ENCODE measurements at places on chromosomes 2 and 18.

GRCh38 chr2:134139611-134140010 lies 114.3 kb upstream of the MGAT5 start:
- DNase-seq: no peak

DNA sequence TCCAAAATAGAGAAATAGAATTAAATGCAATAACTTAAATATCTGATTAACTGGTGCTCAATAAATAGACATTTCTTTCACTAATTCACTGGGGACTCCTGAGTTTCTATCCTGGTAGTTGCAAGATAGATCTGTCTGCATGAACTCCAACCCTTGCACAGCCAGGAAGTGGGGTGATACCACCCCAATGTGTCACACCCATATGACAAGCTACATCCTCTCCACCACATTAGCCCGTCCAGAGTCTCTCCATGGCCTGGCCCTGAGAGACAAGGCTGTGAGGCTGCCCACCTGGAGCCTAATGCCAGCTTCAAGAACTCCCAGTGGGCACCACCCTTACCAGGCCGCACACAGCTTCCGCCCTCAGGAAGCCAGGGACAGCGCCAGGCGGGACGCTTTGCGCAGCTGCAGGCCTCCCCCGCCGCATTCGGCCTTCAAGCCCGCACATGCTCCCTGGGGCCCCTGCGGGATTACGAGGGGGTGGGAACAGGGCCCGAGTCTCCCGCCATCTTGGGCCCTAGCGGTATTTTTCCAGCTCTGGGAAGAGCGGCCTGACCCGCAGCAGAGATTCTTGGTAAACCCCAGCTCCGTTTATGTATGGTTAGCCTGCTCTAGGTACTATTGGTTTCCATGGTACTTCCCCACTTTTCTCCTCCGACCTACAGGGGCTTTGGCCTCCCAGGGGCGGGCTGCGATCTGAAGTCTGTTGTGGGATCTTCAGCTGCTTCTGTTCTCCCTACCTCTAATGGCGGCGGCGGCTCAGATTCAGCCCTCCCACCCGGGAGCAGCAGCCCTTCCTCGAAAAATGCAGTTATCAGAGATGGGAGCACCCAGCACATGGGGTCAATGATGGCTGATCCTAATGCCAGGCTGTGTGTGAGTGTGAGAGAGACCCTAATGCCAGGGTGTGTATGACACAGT lies at the start of gene TDRD15:
Gene TDRD15, plus strand, starts transcription at position 496 of the 921 bp plus-strand sequence. CDS start 13,500 bp downstream, outside the sequence.
- no peak for DNase-seq

DNA sequence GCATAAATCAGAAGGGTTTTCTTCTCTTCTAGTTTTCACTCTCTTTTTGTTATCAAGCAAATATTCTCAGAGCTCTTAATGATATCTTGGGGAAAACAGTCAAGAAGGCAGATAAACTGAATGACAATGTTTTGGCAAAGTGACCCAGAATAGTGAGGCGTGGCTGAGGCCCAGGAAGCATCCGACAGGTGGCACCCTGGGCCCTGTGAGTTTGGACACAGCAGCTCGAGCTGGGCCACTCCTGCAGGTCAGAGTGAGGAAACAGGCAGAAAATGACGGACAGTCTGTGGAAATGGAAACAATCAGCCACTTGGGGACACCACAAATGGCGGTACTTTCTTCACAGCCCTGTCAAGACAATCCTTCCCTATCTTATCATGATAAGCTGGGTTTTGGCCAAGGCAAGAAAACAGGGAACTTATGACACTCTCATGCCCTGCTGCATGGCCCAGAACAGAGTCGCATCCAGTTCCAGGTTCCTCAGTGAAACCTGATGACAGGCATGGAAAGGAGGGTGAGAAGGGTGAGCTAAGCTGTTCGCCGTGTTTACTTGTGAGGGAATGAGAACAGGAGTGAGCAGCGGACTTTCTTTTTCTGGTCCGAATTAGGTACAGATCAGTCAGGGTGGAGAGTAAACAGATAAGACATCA lies 32.1 kb downstream of the MRPL44 start:
- DNase-seq: no peak

- peak; percentile 90 for DNase-seq
Observed at GRCh38 chr2:236743039-236743920, 173.7 kb downstream of the ACKR3 start.

DNA sequence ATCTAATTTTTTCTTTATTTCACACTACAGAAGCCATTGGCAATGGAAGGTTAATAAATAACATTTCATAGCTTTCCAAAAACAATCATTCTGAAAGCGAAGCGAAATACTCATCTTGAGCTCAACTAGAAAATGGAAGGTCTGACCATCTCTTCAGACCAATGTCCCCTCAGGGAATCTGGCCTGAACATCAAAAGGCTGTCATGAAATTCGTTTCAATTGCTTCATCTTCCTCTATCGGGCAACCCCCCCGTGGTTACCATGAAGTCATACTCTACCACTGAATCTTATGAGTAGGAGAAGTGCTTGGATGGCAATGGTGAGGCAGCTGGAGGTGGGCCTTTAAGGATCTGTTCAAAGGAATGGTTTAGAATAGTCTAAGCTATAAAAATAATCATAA lies 22.9 kb upstream of the CYTIP start:
- DNase-seq: no peak

DNA sequence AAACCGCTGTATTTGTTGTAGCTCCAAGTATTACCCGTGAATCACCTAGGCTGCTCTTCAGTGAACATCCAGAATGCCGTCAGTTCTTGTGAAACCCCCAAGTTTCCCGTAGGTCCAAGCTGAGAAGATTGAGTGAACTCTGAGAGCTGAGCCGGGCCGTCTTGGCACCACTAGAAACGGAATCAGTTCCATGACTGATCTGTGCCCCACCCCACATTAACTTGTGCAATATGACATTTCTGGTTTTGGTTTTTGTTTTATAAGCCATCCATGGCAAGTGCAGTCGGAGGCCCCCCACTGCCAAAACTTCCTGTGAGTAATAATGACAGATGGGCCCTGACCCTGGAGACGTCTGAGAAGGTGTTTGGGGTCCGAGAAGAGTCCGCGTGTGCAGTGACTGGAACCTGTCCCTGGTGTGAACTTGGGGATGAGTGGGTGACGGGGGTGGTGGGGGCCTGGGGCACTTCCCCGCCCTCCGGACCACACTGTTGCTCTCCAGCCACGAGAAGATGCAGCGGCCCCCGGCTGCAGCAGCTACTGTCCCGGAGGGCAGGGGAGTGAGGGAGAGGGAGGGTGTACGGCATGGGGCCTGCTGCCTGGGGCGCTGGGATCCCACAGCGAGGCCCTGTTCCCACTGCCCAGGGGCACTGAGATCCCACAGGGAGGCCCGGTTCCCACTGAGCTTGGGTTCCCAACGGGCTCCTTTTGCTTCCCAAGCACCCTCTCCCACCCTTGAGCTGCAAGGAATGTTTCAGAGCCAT lies 26.5 kb downstream of the NFATC1 start:
- DNase-seq: peak; percentile 87

GRCh38 chr2:8389431-8390108 lies 292.3 kb upstream of the ID2 start:
- DNase-seq: peak; percentile 7

DNA sequence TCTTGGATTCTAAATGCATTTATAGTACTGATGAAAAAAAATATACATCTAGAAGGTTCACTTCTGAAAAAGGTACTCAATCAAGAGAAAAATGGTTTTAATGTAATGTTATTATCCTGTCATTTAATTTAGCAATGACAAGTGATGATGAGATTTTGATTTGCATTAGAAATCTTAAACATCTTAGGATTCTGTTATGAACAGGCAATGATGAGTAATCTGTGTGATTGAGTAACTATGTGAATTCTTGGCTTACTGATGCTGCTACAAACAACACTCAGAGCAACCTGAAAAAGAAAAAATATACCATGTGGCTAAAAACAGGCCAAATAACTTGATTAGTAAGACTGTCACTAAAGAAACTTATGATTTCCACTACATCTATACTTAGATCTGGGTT lies 30.1 kb downstream of the RBKS start:
- DNase-seq: peak; percentile 93
